Testis (tissue), 5 donors: ENCODE measurements at places on chromosomes 13 and 19. TPM values are rescaled to one million over a fixed set of nuclear protein-coding genes. Genes with fewer than 3 reads are reported as not detected.

The CYP2A7 gene
- 1.1 TPM for total RNA-seq

The KLK1 gene
- 1.2 TPM for total RNA-seq

DNA sequence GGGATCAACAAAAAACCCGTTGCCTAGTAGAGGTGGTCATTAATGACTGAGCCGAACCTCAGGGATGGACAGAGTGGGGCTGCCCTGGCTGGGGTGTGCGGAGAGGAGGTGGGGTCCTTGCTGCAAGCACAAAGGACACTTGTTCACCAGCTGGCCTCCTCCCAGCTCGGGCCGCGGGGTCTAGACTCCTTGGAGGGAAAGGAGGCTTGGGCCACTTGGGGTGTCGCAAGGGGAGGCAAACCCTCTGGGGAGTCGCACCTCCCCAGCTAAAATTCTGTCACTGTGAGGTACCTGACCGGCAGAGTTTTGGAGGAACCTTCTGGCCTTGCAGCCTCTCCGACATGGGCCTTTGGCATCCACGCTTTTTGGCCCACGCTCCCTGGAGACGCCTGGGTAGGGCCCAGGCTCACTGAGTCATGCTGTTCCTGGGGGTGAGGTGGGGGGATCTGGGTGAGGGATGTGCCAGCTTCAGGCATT lies 8.2 kb downstream of the KLHL26 start:
- H3K27me3 ChIP-seq: no peaks in the 10 kb centered on the region
- no peak overlapping the region for H3K27ac ChIP-seq
- H3K4me1 ChIP-seq: peaks cover 23% of the 10 kb centered on the region
- H3K4me3 ChIP-seq: no peak overlapping the region

DNA sequence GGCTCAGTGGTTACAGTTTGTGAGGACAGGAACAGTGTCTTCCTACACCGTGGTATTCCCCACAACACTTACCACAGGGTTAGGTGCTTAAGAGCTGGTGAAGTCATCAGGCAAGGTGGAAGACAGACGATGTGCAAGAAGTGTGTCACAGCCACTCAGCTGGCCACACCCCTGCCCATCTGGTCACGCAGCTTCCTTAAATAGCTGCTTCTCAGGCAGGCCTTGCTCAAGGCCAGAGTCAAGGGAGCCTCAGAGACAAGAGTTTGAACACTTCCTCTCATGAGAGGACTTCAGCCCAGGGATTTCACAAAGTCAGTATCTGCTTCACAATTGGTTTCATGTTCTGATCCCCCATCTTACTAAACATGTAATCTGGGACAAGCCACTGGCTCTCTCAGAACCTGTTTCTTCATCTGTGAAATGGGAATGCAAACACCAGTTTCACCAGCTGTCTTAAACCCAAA lies 80.3 kb upstream of the FRY start:
- peak; percentile 51 for DNase-seq
- H3K27ac ChIP-seq: no peak overlapping the region
- H3K4me1 ChIP-seq: no peaks in the 10 kb centered on the region

DNA sequence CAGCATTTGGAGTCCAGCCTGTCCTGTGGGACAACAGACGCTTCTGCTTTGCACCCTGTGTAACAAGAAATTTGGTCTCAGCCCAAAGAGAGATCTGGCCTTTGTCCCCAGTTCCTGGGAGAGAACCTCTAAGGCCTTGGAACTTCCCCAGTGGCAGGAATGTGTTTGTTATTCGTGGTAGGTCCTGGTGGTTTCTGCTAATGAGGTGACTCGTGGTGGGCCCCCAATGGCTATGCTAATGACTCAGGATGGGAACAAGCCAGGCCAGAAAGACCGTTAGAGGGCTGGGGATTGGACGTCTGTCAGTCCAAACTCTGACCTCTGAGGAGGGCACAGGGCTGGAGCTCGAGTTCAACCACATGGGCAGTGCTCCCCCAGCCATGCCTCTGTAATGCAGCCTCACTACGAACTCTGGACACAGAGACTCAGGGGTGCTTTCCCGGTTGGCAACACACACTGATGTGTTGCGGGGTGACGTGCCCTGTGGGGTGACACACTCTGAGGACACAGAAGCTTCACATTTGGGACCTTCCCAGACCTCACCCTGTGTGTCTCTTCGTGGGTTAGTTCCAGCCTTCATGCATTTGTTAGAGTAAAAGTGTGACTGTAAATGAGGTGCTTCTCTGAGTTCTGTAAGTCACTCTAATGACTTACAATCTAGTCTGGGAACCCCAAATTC lies 38.9 kb downstream of the TEX29 start:
- H3K27me3 ChIP-seq: no peaks in the 10 kb centered on the region
- no peak overlapping the region for H3K4me3 ChIP-seq
- no peak for DNase-seq
- H3K4me1 ChIP-seq: no peaks in the 10 kb centered on the region

DNA sequence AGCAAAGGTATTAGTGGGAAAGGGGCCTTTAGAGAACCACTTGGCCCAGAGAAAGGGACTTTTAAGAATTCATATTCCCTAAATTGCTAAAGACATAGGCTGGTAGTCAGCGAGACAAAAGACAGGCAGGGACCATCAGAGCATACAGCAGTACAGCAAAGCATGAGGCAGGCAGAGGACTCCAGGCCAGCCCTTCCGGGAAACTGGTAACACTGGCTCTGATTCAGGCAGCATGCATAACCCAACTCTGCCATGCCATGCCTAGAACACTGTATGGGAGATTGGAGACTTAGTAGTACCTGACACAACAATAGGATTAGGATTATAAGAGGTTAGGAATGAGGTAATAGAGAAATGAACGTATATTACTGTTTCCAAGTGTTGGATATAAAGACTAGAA lies 34.9 kb downstream of the CAB39L start:
- H3K27me3 ChIP-seq: no peaks in the 10 kb centered on the region
- H3K4me3 ChIP-seq: no peak overlapping the region
- H3K4me1 ChIP-seq: no peaks in the 10 kb centered on the region
- no peak for DNase-seq

DNA sequence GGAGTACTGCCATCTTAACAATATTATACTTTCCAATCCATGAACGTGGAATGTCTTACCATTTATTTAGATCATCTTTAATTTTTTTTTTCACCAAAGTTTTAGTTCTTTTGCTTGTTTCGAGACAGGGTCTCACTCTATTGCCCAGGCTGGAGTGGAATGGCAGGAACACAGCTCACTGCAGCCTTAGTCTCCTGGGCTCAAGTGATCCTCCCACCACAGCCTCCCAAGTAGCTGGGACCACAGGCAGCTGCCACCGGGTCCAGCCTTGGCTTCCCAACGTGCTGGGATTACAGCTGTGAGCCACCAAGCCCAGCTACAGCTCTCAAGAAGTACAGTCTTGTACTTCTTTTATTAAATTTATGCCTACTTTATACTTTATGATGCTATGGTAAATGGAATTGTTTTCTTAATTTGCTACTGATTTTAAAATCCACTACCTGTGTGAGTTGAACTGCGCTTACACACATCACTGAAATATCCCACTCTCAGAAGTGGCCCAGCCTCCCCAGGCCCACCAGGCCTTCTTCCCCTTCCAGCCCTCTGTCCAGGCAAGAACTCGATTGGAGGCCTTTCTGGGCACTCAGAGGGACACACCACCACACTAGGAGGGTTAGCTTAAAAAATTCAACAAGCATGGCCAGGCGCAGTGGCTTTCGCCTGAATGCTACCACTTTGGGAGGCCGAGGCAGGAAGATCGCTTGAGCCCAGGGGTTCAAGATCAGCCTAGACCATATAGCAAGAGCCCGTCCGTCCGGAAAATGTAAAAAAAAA lies 1.0 kb upstream of the PGLS start:
- no peaks in the 10 kb centered on the region for H3K36me3 ChIP-seq
- H3K4me1 ChIP-seq: peaks cover 30% of the 10 kb centered on the region
- peak overlapping the region; percentile 90 for H3K4me3 ChIP-seq
- DNase-seq: no peak

The ZNF432 gene
- 15.7 TPM for total RNA-seq

The CLDND2 gene
- total RNA-seq: 26.4 TPM

The VASP gene
- 57.9 TPM for total RNA-seq

GRCh38 chr19:579111-579841 lies 6.9 kb downstream of the BSG start:
- H3K4me1 ChIP-seq: peaks cover 32% of the 10 kb centered on the region
- H3K36me3 ChIP-seq: no peaks in the 10 kb centered on the region
- no peak overlapping the region for H3K4me3 ChIP-seq
- DNase-seq: no peak

DNA sequence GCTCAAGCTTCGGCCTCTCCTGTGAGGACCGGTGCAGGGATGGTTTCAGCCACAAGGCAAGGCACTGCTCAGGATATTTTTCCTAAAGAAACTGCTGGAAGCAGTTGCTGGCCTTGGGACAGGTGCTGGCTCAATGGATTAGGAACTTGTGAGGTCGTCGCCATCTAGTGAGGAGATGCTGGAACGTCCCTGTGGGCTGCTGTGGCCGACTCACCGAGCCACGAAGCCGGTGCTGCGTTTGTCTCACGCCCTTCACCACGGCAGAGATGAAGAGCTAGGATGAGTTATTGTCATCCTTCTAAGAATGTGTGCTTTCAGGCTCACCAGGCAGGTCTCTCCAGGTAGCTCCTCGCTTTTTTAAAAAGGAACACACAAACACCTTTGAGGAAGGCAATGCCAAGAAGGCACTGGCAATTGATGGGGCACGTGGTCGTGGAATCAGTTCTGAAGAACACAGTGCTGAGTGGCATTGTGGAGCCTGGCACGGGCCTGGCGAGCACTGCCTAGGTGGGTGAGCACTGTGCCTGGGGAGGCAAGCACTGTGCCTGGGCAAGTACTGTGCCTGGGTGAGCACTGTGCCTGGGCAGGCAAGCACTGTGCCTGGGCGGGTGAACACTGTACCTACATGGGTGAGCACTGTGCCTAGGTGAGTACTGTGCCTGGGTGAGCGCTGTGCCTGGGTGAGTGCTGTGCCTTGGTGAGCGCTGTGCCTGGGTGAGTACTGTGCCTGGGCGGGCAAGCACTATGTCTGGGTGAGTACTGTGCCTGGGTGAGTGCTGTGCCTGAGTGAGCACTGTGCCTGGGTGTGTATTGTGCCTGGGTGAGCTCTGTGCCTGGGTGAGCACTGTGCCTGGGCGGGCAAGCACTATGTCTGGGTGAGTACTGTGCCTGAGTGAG lies 140.4 kb downstream of the TEX29 start:
- no peaks in the 10 kb centered on the region for H3K4me1 ChIP-seq
- no peak overlapping the region for H3K27ac ChIP-seq
- no peaks in the 10 kb centered on the region for H3K36me3 ChIP-seq
- no peaks in the 10 kb centered on the region for H3K27me3 ChIP-seq

DNA sequence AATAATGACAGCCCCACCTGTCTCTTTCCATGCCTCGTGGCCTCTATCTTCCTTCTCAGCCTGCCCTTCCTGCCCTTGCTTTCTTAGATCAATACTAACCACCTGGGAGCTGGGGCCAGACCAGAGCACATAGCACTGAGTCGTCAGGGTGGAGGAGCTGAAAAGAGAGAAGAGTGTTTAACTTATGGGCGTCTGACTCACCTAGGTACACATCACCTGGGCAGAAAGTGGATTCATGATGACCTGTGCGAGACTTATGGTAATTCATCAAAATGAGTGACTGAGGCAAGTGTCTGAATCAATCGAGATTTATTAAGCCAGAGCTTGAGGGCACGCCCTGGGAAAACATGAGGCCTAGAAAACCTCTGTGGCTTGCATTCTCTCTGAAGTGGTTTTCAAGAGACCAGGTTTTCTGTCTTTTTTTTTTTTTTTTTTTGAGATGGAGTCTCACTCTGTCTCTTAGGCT lies 19.2 kb downstream of the CEACAM6 start:
- H3K27me3 ChIP-seq: no peaks in the 10 kb centered on the region
- H3K36me3 ChIP-seq: no peaks in the 10 kb centered on the region
- H3K27ac ChIP-seq: no peak overlapping the region
- H3K4me3 ChIP-seq: no peak overlapping the region
- no peaks in the 10 kb centered on the region for H3K4me1 ChIP-seq

- H3K36me3 ChIP-seq: no peaks in the 10 kb centered on the region
- no peaks in the 10 kb centered on the region for H3K27me3 ChIP-seq
- H3K4me1 ChIP-seq: peaks cover 15% of the 10 kb centered on the region
- no peak for DNase-seq
- peak overlapping the region; percentile 76 for H3K27ac ChIP-seq
Observed at GRCh38 chr19:17415121-17415520, 4.7 kb upstream of the MVB12A start.
